Naive thymus-derived CD4-positive, alpha-beta T cell (primary cell): ENCODE measurements at places on chromosomes 1 and 21.

DNA sequence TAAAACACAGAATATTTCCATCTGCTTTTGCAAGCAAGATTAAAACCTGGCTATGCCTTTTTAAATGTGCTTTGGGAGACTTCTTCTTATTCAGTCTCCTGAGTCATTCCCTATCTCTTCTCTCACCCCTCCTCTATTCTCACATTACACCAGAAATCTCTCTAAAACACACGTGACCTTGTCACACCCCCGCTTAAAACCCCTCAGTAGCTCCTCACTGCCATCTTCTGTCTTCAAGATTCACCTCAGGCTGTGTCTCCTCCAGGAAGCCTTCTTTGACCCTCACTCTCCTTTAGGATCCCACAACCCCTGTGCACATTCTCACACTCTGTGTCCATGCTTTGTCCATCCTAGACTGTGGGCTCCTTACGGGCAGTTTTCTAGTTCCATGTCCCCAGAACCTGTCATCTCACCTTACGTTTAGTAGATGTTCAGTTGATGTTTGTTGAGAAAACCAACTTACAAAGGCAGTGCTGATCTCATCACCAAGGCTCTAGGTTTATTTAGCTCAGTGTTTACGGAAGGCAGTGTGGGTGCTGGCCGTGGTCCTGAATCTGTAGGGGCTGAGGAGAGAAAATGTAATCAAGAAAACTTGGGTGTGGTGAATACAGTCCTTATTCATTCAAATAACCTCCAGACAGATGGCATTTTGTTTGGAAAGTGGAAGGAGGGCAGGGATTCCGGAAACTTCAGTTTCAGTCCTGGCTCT lies 143.5 kb downstream of the DMRTA2 start:
- no peak for DNase-seq
- no peak overlapping the region for H3K27ac ChIP-seq
- no peak overlapping the region for H3K4me3 ChIP-seq
- no peaks in the 10 kb centered on the region for H3K4me1 ChIP-seq

DNA sequence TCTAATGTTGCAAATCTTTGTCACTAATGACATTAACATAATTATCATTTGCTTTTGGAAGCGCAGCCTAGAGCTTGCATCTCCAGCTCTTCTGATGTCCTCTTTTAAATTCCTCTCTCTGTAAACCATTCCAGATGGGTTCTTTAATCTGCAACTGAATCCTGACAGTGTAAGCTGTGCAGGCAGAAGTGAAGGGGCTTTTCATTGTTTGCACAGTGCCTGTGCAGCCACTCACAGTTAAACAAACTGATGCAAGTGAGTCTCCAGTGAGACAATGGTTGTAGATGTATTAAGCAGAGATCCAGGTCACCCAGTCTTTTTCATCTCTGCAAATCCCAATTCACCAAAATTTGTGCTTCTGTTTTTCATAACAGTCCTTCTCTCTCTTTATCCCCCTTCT lies 22.5 kb upstream of the FCRL5 start:
- H3K4me1 ChIP-seq: no peaks in the 10 kb centered on the region
- no peak for DNase-seq
- no peaks in the 10 kb centered on the region for H3K36me3 ChIP-seq
- no peaks in the 10 kb centered on the region for H3K27me3 ChIP-seq

DNA sequence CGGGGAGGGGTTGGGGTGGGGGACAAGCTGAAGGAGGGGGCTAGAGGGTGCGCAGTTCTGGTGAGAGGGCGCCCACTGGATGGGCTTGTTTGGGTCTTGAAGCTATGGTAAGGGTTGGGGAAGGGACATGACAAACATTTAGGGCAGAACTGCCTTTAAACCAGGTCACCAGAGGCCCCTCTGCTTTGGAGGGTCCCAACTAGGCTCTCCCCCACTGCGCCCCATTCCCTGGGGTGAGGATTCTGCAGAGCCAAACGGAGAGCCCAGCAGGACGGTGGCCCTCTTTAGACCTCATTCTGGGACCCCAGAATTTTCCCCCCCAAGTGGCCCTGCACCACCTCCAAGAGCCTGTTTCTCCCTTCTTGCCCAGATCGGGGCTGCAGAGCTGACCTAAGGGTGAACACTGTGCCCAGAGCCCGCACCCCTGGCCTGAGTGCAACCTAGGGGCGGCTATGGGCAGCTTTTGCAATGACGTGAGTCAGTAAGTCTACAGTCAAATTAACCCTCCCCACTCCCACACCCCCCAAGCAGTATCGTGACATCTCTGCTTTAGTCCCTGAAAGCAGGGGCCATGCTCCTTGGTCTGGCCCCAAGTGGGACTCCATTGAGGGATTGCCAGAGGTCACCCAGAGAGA lies 593.8 kb downstream of the MATN1 start:
- H3K4me1 ChIP-seq: no peaks in the 10 kb centered on the region
- no peaks in the 10 kb centered on the region for H3K27me3 ChIP-seq
- H3K36me3 ChIP-seq: no peaks in the 10 kb centered on the region
- no peak overlapping the region for H3K27ac ChIP-seq
- no peak for DNase-seq
- no peak overlapping the region for H3K4me3 ChIP-seq

DNA sequence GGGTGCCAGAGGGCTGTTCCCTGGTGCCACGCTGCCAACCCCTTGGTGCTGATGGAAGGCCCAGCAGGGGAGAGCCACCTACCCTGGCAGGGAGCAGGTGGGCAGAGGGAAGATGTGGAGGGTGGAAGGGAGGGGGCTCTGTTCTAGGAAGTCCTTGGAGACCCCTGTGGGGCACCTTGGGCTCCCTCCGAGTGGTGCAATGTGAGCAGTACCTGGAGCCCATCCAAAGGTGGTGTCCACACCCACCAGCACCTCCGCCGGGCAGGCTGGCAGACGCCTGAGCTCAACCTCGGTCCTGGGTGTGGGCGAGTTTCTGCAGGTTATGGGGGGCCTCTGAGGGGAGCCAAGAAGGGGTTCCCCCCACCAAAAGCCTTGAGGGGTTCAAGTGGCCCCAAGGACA lies 11.3 kb upstream of the DNMT3L start:
- no peaks in the 10 kb centered on the region for H3K27me3 ChIP-seq
- H3K27ac ChIP-seq: no peak overlapping the region
- no peak for DNase-seq

GRCh38 chr1:207807690-207808321 lies 56.0 kb downstream of the CD46 start:
- no peak overlapping the region for H3K4me3 ChIP-seq
- no peaks in the 10 kb centered on the region for H3K27me3 ChIP-seq
- H3K36me3 ChIP-seq: peaks cover 49% of the 10 kb centered on the region
